Thyroid gland (tissue), 4 donors: ENCODE measurements at places on chromosomes 16 and 17. TPM values are rescaled to one million over a fixed set of nuclear protein-coding genes. Genes with fewer than 3 reads are reported as not detected.

- H3K27ac ChIP-seq, result no peak overlapping the region
- H3K4me1 ChIP-seq, result peaks cover 14% of the 10 kb centered on the region
- H3K4me3 ChIP-seq, result no peak overlapping the region
- H3K27me3 ChIP-seq, result no peaks in the 10 kb centered on the region
Observed at GRCh38 chr16:70578035-70578434, 54.4 kb downstream of the SF3B3 start.

- H3K4me1 ChIP-seq, result no peaks in the 10 kb centered on the region
- no peaks in the 10 kb centered on the region for H3K36me3 ChIP-seq
- no peak for DNase-seq
Observed at GRCh38 chr16:72677662-72678447, 370.1 kb downstream of the ZFHX3 start.

Gene RAPGEFL1
- total RNA-seq, result 4.1 TPM

DNA sequence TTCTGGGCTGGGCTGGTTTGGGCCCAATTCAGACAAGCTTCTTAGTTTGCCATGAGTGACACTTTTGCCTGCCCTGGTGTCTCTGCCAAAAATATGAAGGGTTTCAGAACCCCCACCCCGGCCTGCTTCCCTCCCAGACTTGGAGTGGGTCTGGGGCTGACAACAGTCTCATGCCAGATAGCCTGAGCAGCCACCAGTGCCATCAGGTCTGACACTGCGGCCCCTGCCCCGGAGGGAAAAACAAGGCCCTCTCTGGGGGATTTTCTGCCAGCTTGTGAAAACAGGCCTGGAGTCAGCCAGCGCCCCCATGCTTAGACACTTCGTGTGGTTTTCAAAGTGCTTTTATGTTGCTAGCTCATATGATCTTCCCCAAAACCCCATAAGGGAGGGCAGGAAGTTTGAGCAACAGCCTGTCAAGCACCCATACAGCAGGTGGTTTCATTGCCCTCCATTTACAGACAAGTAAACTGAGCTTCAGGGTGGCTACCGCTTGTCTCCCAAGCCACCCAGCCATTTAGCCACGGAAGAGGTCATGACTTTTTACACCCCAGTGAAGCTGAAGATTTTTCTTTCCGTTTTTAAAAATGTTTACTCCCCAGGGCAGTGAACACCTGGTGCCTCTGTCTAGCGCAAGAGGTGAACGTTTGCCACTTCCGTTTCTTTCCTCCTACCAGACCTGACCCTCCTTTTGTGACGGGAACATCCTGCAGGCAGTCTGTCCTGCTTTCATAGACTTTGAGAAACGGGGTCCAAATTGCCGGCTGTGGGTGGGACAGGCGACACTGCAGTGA, 300.6 kb downstream of the SEC14L1 start:
- H3K36me3 ChIP-seq, result no peaks in the 10 kb centered on the region
- no peaks in the 10 kb centered on the region for H3K27me3 ChIP-seq
- H3K4me1 ChIP-seq, result peaks cover 31% of the 10 kb centered on the region
- peak overlapping the region; percentile 62 for H3K27ac ChIP-seq
- no peak for DNase-seq

DNA sequence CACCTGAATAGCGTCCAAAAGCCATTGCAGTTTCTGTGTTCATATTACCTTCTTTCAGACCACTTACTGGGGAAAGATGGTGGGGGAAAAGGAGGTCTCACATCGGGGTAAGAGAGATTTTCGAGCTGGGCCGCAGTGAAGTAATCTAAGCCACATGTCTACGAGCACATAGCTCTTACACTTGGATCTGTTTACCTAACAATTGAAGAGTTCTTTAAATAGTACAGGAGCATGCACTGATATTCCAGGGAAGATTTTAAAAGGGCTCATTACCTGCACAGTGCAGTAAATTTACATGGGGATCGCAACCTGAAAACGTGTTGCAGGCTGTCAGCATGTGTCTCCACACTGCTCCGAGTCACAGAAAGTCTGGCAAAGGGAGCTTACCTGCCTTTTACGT, 12.6 kb downstream of the MAF start:
- H3K27ac ChIP-seq, result peak overlapping the region; percentile 64
- H3K36me3 ChIP-seq, result no peaks in the 10 kb centered on the region
- H3K4me3 ChIP-seq, result no peak overlapping the region
- no peak for DNase-seq
- H3K4me1 ChIP-seq, result peaks cover 5% of the 10 kb centered on the region

Gene ADAD2
- 0.24 TPM for total RNA-seq

DNA sequence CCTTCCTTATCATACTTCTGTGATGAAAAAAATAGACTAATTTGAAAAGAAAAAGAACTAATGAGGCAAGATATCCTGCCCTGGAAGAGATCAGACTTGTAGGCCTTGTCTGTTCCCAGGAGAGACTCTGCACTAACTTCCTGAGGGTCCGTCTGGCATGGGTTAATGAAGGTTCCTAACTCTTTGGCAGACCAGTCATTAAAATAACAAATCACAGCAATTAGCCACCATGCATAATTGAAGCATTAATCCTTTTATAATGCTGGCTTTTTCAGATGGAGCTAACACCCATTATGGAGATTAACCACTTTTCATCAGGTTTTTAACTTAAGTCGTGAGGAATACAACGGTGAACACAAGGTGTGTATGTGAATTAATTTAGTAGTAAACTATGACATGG, 10.4 kb upstream of the KRT10 start:
- no peaks in the 10 kb centered on the region for H3K27me3 ChIP-seq
- H3K4me1 ChIP-seq, result peaks cover 8% of the 10 kb centered on the region
- DNase-seq, result no peak
- H3K4me3 ChIP-seq, result no peak overlapping the region
- no peaks in the 10 kb centered on the region for H3K36me3 ChIP-seq
- no peak overlapping the region for H3K27ac ChIP-seq

DNA sequence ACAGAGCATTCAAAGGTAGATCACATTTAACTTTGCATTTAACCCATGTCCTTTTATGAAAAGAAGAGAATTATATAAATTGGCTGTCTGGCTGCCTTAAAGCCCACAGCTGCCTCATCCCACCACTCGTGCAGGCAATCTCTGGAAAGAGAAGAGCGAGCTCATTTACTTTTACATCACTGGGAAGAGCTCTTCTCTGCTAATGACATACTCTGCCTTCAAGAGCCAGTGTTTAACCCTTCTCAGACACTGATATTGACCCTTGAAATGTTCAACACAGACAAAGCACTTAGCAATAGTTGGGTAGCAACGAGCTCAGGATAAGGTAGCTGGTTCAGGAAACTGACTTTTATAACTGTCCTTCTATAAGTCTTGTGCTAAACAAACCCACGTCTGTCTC, 6.8 kb downstream of the KRT38 start:
- H3K27me3 ChIP-seq, result no peaks in the 10 kb centered on the region
- no peaks in the 10 kb centered on the region for H3K36me3 ChIP-seq
- no peak for DNase-seq

DNA sequence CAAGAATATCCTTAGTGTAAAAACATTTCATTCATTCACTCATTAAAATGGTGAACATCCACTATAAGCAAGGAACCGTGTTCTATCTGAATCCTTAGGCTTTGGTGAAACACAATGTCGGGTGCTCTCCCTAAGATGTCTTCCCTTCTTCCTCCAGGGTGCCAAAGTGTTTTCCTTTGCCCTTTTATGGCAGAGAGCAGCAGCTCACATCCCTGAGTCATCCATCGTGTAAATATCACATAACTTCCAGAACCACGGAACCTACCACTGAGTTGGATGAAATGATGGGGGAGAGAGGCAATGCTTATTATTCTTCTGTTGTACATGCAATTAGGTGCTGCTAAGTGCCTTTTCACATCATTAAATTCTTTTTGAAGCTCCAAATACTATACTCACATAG, 50.2 kb downstream of the DNAH3 start:
- DNase-seq, result no peak
- no peaks in the 10 kb centered on the region for H3K4me1 ChIP-seq
- H3K27ac ChIP-seq, result no peak overlapping the region
- H3K4me3 ChIP-seq, result no peak overlapping the region

Gene AGRP
- not detected for total RNA-seq

Gene SLC16A6
- 1.8 TPM for total RNA-seq
